ENCODE measurements at places on chromosomes 4 and X. TPM values are rescaled to one million over a fixed set of nuclear protein-coding genes. Genes with fewer than 3 reads are reported as not detected.

HSFX2 gene
- 0.13 TPM for total RNA-seq

MAGEE1 gene
- total RNA-seq, result 1.5 TPM

ATP7A gene
- 20.2 TPM for total RNA-seq

GAB3 gene
- total RNA-seq, result 4.7 TPM

SUV39H1 gene
- total RNA-seq, result 15.8 TPM

MTNR1A gene
- not detected for total RNA-seq

RAB41 gene
- total RNA-seq, result not detected

TAF7L gene
- 2.4 TPM for total RNA-seq

MAB21L2 gene
- total RNA-seq, result 2.8 TPM

ALPK1 gene
- 16.2 TPM for total RNA-seq

CHRDL1 gene
- not detected for total RNA-seq

CFAP299 gene
- total RNA-seq, result not detected

MAP7D2 gene
- 0.14 TPM for total RNA-seq

MAGEA4 gene
- not detected for total RNA-seq

ANOS1 gene
- 2.3 TPM for total RNA-seq

NBDY gene
- total RNA-seq, result 13.1 TPM

SAGE1 gene
- not detected for total RNA-seq

NAP1L5 gene
- 7.8 TPM for total RNA-seq

ASB12 gene
- total RNA-seq, result 0.14 TPM

SMIM10 gene
- 2.0 TPM for total RNA-seq

OPHN1 gene
- total RNA-seq, result 7.6 TPM

CTAG2 gene
- total RNA-seq, result not detected

TMSB15A gene
- 6.0 TPM for total RNA-seq

PNMA6A gene
- 0.93 TPM for total RNA-seq

DCAF8L2 gene
- 0.07 TPM for total RNA-seq

COL4A6 gene
- total RNA-seq, result 2.1 TPM

TCEAL9 gene
- total RNA-seq, result 133 TPM

PPEF2 gene
- not detected for total RNA-seq

FGFBP1 gene
- total RNA-seq, result not detected

PPARGC1A gene
- not detected for total RNA-seq

HMX1 gene
- not detected for total RNA-seq

PITX2 gene
- total RNA-seq, result not detected

LCORL gene
- 17.7 TPM for total RNA-seq

VCX2 gene
- not detected for total RNA-seq

HDX gene
- 12.1 TPM for total RNA-seq

FGFBP2 gene
- total RNA-seq, result not detected

NXF3 gene
- not detected for total RNA-seq

FMR1NB gene
- not detected for total RNA-seq

PABPC4L gene
- total RNA-seq, result 0.65 TPM

TMPRSS11D gene
- total RNA-seq, result not detected

SPATA4 gene
- under 0.01 TPM for total RNA-seq

OTC gene
- 0.07 TPM for total RNA-seq

WAS gene
- 0.07 TPM for total RNA-seq

ELOVL6 gene
- 9.2 TPM for total RNA-seq

LONRF3 gene
- 16.7 TPM for total RNA-seq

LGI2 gene
- under 0.01 TPM for total RNA-seq

TXLNG gene
- total RNA-seq, result 19.3 TPM

IL21 gene
- not detected for total RNA-seq

ZNF185 gene
- total RNA-seq, result 29.1 TPM

PRR32 gene
- not detected for total RNA-seq

ADH1B gene
- not detected for total RNA-seq

FAM47E gene
- 0.13 TPM for total RNA-seq

CENPVL1 gene
- not detected for total RNA-seq

HNRNPH2 gene
- total RNA-seq, result 81.8 TPM

Data from thoracic aorta endothelial cell (primary cell).